ENCODE measurements at places on chromosomes 3 and 15.

DNA sequence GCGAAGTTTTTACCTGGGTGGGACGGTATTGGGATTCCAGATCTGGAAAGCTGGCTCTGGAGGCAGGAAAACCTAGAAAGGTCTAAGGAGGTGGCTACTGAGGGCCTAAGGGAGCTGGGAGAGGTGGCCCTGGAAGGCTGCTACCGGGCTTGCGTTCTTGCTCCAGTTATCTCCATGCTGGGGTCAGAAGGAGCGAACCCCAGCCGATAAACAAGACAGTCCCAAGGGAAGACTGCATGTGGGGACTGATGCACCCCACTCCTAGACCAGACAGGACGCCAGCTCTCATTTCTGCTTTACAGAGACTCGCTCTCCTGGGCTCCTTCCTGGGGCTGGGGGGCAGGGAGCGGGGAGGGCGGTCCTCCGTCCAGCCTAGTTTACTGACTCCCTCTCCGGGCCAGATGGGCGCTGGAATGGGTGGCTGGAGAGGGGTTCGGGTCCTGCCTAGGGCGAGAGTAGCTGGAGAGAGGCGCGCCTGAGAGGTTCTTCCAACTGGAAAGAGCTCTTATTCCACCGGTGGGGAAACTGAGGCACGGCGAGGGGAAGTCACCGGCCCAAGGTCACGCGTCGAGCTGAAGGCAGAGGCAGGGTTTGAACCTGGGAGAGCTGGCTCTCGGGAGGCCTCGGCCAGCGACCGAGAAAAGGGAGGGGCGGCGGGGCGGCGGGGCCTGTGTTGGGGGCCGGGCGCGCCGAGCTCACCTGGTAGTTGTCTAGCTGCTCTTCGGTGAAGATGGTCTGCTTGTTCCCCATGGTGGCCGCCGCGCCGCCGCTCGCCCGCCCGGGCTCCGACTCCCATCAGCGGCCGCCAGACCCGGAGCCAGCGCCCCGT is 565 bp downstream of the CIB2 start:
- peak; percentile 23 for DNase-seq

- no peak for DNase-seq
These were observed 60.5 kb downstream of the CLDN1 start for GRCh38 chr3:190261740-190262139.

DNA sequence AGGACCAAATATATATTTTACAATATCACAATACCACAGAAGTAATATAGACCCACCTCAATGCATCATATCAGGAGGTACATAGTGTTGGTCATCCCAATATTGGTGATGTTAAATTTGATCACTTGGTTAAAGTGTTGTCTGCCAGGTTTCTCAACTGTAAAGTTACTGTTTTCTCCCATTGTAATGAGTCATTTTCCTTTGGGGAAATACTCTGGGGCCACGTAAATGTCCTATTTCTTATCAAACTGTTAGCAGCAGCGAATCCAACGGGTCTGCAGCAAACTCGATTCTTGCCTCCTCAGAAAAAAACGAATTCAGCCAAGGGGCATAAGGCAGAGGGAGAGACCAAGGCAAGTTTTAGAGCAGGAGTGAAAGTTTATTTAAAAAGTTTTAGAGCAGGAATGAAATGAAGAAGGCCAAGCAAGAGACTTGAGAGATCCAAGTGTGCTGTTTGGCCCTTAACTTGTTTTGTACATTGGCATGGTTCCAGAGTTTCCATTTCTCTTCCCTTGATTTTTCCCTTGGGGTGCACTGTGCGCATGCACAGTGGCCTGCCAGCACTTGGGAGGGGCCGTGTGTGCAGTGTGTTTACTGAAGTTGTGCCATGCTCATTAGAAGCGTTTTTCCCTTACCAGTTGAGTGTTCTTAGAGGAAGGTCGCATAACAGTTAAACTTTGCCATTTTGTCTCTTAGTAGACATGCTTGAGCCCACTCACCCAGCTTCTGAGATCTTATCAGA is 512.5 kb downstream of the AGBL1 start:
- DNase-seq = no peak

GRCh38 chr3:46130631-46131310 is 77.3 kb downstream of the CCR1 start:
- no peak for DNase-seq

DNA sequence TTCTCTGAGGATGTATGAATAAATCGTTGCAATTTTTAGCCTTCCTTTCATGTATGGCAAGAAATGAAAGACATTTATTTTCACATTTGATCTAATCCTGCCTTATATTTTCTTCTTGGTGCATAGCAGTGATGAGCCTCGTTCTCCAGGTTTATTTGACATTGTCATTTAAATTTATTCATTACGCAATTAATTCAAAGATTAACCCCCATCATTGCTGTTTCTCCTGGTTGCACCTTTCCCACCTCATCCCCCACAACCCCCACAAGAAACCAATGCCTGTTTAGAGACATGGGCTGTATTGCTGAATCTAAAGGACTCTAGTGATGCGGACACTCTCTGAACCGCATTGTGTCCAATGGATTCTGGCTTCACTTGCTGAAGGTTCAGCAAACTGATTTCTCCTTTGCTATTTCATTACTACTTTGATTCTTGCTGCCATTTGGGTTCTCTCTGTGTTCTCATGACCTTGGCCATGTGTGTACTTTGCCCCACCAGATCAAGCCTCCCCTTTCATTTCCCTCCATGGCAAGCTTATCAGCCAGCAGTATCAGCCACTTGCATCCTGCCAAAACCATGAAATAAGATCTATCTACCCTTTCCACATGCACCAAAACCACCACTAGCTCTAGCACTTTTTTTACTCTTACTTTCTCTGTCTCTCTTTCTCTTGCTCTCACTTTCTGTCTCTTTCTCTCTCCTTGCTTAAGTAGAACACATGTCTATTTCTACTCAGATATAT is 382.7 kb downstream of the GBE1 start:
- no peak for DNase-seq

Data from activated T-cell treated with anti-CD3 and anti-CD28 coated beads, Interleukin-2, amount 50 U/mL, for 4 hours (primary cell).